ENCODE measurements at places on chromosomes 12 and 14. TPM values are rescaled to one million over a fixed set of nuclear protein-coding genes. Genes with fewer than 3 reads are reported as not detected.

Gene RPL10L
- not detected for total RNA-seq

Gene MYF6
- not detected for total RNA-seq

DNA sequence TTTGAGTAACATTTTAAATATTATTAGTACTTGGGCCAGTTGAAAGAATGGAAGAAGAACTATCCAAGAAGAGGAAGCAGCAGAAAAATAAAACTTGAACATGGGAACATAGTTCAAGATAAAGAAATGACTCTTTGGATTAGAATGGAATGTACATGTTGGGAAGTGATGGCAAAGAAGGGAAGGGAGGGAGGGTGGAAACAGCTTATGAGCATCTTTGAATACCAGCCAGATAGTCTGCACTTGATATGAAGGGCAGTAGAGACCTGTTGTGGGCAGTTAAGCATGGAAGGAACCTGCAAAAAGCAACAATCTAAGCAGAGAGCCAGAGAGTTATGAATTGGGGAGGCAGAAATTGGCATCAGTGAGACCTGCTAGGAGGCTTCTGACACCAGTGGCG, 10.0 kb upstream of the IL22 start:
- no peaks in the 10 kb centered on the region for H3K4me1 ChIP-seq
- H3K4me3 ChIP-seq = no peak overlapping the region
- no peak for DNase-seq
- no peak overlapping the region for H3K27ac ChIP-seq

- H3K36me3 ChIP-seq = no peaks in the 10 kb centered on the region
- H3K27me3 ChIP-seq = no peaks in the 10 kb centered on the region
- H3K4me3 ChIP-seq = no peak overlapping the region
- H3K4me1 ChIP-seq = no peaks in the 10 kb centered on the region
Observed at GRCh38 chr12:52496054-52496453, 3.0 kb upstream of the KRT6A start.

Gene KERA
- total RNA-seq = not detected

- no peaks in the 10 kb centered on the region for H3K36me3 ChIP-seq
- H3K4me3 ChIP-seq = no peak overlapping the region
Observed at GRCh38 chr14:64645220-64645892, 58.9 kb upstream of the PLEKHG3 start.

- H3K27me3 ChIP-seq = no peaks in the 10 kb centered on the region
- H3K27ac ChIP-seq = no peak overlapping the region
- H3K4me1 ChIP-seq = no peaks in the 10 kb centered on the region
- H3K36me3 ChIP-seq = no peaks in the 10 kb centered on the region
- no peak overlapping the region for H3K4me3 ChIP-seq
Observed at GRCh38 chr14:81295958-81296923, 75.5 kb upstream of the GTF2A1 start.

DNA sequence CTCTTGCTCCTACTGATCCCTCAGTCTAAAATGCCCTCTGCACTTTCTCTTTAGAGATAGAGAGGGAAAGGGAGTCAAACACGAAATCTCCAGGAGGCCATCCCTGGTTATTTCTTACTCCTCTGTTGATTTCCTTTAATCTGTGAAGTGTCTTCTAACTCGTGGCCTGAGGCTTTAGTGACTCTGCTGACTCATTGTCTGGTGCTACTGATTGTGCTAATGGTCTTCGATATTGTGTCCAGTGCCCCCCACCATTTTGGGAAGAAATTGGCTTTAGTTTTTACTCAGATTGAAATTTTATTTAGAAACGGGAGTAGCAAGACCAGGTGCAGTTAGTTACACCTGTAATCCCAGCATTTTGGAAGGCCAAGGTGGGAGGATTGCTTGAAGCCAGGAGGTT, 839 bp downstream of the CLEC9A start:
- no peak for DNase-seq
- no peaks in the 10 kb centered on the region for H3K27me3 ChIP-seq
- H3K27ac ChIP-seq = no peak overlapping the region
- no peaks in the 10 kb centered on the region for H3K36me3 ChIP-seq
- no peak overlapping the region for H3K4me3 ChIP-seq

Gene PHC1
- total RNA-seq = 58.4 TPM

DNA sequence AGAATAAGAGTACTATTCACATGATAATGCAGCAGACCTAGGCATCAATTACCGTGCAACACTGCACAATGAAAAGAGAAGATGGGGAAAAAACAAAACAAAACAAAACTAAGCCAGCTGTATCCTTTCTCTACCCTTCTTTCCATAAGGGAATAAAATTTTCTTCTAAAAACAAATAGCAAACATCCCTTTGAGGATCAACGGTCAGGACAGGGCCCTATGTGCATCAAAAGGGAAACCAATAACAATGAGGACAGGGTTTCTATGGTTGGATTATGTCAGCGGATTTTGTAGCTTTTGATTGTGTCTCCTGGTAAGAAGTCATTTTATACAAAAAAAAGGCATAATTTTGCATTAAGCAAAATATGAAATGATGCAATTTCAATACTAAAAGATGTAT, 350.3 kb downstream of the SLC6A15 start:
- H3K27ac ChIP-seq = no peak overlapping the region
- no peak for DNase-seq
- no peaks in the 10 kb centered on the region for H3K4me1 ChIP-seq
- no peaks in the 10 kb centered on the region for H3K36me3 ChIP-seq

DNA sequence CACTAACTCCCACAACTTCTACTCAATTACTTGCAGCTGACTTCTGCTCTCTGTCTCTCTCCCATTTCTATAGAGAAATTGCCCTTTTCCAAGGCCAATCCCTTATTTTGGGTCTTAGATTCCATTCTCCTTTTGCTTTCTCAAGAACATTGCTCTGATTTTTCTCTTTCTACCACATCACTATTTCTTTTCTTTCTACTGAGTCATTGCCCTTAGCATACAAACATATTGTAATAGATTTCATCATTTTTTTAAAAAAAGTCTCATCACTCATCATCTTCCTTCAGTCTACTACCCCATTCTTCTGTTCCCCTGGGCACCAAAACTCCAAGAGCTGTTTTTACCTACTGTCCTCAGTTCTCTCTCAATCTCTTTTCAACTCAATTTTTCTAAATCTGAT, 4.4 kb upstream of the KCNA1 start:
- no peak overlapping the region for H3K27ac ChIP-seq
- no peak for DNase-seq
- H3K36me3 ChIP-seq = no peaks in the 10 kb centered on the region
- no peak overlapping the region for H3K4me3 ChIP-seq
- H3K27me3 ChIP-seq = peaks cover 11% of the 10 kb centered on the region
- H3K4me1 ChIP-seq = peaks cover 18% of the 10 kb centered on the region

GRCh38 chr14:60753264-60754119, 18.9 kb downstream of the MNAT1 start:
- H3K27ac ChIP-seq = no peak overlapping the region
- H3K36me3 ChIP-seq = no peaks in the 10 kb centered on the region
- H3K4me3 ChIP-seq = no peak overlapping the region
- no peaks in the 10 kb centered on the region for H3K27me3 ChIP-seq
- DNase-seq = no peak
- no peaks in the 10 kb centered on the region for H3K4me1 ChIP-seq

DNA sequence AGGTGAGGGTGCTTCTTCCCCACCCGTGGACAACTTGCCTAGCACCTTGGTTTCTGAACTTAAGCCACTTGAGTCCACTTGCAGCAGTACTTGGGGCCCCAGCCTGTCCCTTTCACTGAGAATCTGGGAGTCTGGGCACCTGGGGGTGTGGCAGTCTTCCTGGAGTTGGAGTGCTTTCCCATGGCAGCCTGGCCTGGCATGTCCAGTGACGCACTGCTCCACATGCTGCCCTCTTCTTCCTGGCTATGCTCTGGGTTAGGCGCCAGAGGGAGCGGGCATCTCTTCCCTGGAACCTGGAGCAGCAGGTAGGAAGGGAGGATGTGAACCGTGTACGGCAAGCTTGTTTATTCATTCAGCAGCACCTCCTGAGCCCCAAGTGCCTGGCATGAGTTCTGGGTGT, 76.4 kb downstream of the PAPOLA start:
- H3K4me1 ChIP-seq = no peaks in the 10 kb centered on the region
- no peak for DNase-seq
- no peaks in the 10 kb centered on the region for H3K36me3 ChIP-seq
- no peaks in the 10 kb centered on the region for H3K27me3 ChIP-seq
- H3K4me3 ChIP-seq = no peak overlapping the region

DNA sequence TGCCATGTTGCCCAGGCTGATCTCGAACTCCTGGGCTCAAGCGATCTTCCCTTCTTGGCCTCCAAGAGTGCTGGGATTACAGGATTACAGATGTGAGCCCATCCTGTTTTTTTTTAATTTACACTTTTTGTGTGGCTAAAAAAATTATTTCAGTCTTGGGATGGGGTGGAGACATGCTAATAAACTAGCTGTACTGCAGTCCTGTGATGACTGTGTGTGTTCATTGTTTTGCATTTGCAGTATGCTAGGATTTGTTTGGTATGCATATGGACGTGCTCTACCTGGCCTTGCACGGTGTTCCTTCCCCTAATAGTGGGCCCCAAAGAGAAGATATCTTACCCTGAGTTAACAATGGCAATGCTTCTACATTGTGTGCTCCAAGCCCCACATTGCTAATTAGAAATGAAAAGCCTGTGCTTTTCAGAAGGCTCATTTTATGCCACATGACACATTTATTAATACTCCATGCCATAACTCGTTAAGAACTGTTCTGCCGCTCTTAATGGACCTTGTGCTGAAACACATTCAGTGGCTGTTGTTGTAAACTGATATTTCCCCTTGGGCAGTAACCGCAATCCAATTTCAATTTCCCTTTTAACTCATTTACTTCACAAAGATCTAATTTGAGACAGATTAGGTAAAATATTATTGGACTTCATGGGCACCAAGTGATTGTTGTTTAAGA, 86.4 kb downstream of the SCN8A start:
- no peaks in the 10 kb centered on the region for H3K36me3 ChIP-seq
- no peaks in the 10 kb centered on the region for H3K27me3 ChIP-seq
- no peak overlapping the region for H3K4me3 ChIP-seq
- no peak overlapping the region for H3K27ac ChIP-seq

- H3K4me3 ChIP-seq = no peak overlapping the region
- H3K36me3 ChIP-seq = peaks cover 13% of the 10 kb centered on the region
- no peaks in the 10 kb centered on the region for H3K27me3 ChIP-seq
- no peak overlapping the region for H3K27ac ChIP-seq
- no peak for DNase-seq
Observed at GRCh38 chr12:62562846-62563245, 96.2 kb downstream of the MON2 start.

GRCh38 chr14:70884595-70885342, 22.5 kb upstream of the PCNX1 start:
- no peaks in the 10 kb centered on the region for H3K4me1 ChIP-seq
- no peak overlapping the region for H3K27ac ChIP-seq
- H3K36me3 ChIP-seq = no peaks in the 10 kb centered on the region
- H3K27me3 ChIP-seq = no peaks in the 10 kb centered on the region

DNA sequence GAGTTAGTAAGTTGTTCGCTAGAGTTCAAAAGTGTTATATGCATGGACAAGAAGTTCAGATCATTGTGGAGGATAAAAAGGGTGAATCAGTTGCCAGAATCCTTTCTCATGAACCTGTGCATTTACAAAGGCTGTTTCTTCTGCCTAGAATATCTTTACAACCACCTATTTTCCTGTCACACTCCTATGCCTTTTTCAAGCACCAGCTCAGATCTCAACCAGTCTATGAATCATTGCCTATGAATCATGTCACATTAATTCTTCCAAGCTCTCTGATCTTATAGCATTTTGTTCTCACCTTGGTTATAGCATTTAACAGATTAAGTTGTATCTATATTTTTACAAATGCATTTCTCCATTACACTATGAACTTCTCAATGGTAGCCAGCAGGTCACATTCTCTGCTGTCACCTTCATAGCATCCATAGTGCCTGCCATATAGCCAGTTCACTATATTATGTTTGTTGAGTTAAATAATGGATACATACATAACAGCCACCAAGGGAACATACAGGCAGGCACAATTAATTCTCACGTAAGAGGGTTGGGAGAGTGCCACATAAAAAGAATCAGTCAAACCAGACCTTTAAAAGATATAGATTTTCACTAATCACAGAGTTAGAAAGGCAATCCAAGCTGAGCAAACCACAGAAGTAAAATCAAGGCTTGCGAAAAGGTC, 573.0 kb downstream of the FOXG1 start:
- H3K4me3 ChIP-seq = no peak overlapping the region
- no peak overlapping the region for H3K27ac ChIP-seq
- H3K36me3 ChIP-seq = no peaks in the 10 kb centered on the region

- H3K27ac ChIP-seq = peak overlapping the region; percentile 34
- H3K4me1 ChIP-seq = peaks cover 5% of the 10 kb centered on the region
- no peak overlapping the region for H3K4me3 ChIP-seq
- no peak for DNase-seq
- H3K27me3 ChIP-seq = no peaks in the 10 kb centered on the region
- no peaks in the 10 kb centered on the region for H3K36me3 ChIP-seq
Observed at GRCh38 chr12:47361389-47362021, 281.7 kb upstream of the AMIGO2 start.

GRCh38 chr12:110647631-110648040, 33.7 kb downstream of the TCTN1 start:
- no peaks in the 10 kb centered on the region for H3K27me3 ChIP-seq
- peaks cover under 1% of the 10 kb centered on the region for H3K4me1 ChIP-seq
- peaks cover 44% of the 10 kb centered on the region for H3K36me3 ChIP-seq
- no peak overlapping the region for H3K4me3 ChIP-seq
- DNase-seq = no peak
- no peak overlapping the region for H3K27ac ChIP-seq

DNA sequence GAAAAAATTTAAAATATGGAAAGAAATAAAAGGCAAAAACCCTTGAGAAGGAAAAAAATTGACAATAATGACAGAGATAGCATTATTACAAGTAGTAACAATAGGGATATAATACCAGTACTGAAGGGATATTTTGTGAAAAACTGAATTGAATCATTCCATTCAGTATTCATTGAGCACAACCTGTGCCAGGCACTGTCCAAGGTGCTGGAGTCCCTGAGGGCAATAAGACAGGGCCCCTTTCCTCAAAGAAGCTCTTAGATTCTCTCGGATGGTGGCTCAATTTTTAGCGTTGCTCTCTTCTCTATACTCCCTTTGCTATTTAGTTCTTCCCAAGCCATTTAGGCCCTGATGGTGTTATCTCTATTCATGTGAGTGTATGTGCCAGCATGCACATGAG, 34.3 kb upstream of the GAS2L3 start:
- H3K4me3 ChIP-seq = no peak overlapping the region
- no peak for DNase-seq
- no peaks in the 10 kb centered on the region for H3K4me1 ChIP-seq
- H3K27ac ChIP-seq = no peak overlapping the region

- no peaks in the 10 kb centered on the region for H3K27me3 ChIP-seq
- H3K36me3 ChIP-seq = no peaks in the 10 kb centered on the region
- no peak overlapping the region for H3K4me3 ChIP-seq
- H3K27ac ChIP-seq = no peak overlapping the region
- no peaks in the 10 kb centered on the region for H3K4me1 ChIP-seq
Observed at GRCh38 chr14:52154992-52155650, 86.3 kb upstream of the NID2 start.

GRCh38 chr12:101051901-101052550, 158.0 kb downstream of the SLC5A8 start:
- no peak overlapping the region for H3K4me3 ChIP-seq
- H3K27ac ChIP-seq = no peak overlapping the region
- H3K27me3 ChIP-seq = no peaks in the 10 kb centered on the region
- no peaks in the 10 kb centered on the region for H3K4me1 ChIP-seq

Gene TAS2R9
- not detected for total RNA-seq

GRCh38 chr14:102375119-102375518, 12.4 kb downstream of the TECPR2 start:
- H3K4me1 ChIP-seq = no peaks in the 10 kb centered on the region
- H3K27ac ChIP-seq = no peak overlapping the region
- peaks cover 24% of the 10 kb centered on the region for H3K36me3 ChIP-seq

- no peaks in the 10 kb centered on the region for H3K27me3 ChIP-seq
- no peak overlapping the region for H3K27ac ChIP-seq
- H3K36me3 ChIP-seq = no peaks in the 10 kb centered on the region
- H3K4me3 ChIP-seq = no peak overlapping the region
- DNase-seq = no peak
Observed at GRCh38 chr14:101040538-101041442, 137.3 kb upstream of the RTL1 start.

All from right atrium auricular region (tissue), 2 donors.